ENCODE measurements at places on chromosomes 5 and 9.

DNA sequence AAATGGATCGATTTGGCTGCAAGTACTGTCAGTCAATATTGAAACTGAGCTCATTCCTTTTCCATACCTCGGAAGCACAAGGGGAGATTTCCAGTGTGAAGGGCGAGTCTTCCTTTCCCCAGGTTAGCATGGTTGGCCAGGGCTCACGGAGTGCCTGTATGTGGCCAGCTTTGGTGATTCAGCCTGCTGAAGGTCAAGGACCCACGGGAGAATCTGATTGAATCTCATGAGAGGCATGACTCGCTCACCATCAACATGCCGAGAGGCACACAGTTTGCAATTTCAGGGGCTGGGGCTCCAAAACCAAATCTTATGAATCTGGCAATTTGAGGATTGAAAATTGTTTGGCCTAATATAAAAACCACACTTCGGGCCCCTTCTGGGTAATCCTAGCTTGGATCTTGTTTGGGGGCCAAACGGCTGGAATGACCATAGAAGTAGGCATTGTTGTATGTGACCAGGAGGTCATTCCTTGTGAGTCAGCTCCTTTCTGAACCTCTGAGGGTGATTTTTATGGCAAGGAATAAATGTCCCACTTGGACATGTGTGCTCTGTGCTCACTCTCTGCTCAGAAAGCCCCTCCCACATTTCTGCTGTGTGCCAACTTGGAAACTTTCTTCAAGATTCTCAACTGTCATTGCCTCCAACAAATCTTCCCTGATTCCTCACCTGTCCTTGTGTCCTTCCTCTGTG lies 69.8 kb downstream of the DOCK2 start:
- no peak for DNase-seq

GRCh38 chr9:133684936-133685361 lies 48.8 kb downstream of the DBH start:
- DNase-seq = no peak

- no peak for DNase-seq
Measured at GRCh38 chr9:127854184-127854806, at the start of gene ENG. TSS of gene ENG (minus strand) at chr9:127854658. CDS start at chr9:127854355, 303 bp downstream.

- no peak for DNase-seq
Measured at GRCh38 chr5:139181322-139181730, 16.8 kb downstream of the SIL1 start.

DNA sequence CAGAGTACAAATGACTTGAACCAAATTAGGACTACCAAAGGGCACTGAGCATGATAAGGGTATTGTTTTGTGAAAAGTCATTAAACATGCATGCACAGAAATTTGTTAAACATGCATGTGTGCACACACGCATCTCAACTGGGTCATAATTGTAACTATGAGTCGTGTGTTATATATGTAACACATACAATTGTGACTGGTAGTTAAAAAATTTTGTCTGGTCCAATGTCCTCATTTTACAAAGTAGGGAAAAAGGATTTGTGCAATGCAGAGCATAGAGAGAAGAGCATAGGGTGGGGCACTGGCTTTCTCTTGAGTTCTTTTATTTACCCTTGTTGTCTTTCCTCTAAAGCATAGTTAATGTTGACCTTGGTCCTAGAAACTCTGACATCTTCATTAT lies 19.3 kb upstream of the IGFBPL1 start:
- no peak for DNase-seq

- no peak for DNase-seq
Measured at GRCh38 chr5:169050636-169051035, 250.3 kb downstream of the SLIT3 start.

DNA sequence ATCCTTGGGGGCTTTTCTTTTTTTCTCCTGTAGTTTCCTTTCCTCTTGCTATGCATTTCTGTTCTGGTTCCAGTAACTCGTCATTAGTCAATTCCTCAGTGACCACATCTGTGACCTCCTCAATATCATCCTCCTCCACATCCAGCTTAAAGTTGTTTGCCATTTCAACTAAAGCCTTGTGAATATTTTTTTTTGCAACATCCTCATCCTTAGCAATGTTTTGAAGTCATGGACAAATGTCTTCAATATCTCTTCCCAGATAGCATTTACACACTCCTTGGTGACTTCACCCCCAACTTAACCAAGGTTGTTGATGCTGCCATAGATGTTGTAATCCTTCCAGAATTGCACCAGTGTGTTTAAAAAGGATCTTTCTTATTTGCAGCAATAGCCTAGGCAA lies 14.7 kb upstream of the ADRB2 start:
- DNase-seq = no peak

DNA sequence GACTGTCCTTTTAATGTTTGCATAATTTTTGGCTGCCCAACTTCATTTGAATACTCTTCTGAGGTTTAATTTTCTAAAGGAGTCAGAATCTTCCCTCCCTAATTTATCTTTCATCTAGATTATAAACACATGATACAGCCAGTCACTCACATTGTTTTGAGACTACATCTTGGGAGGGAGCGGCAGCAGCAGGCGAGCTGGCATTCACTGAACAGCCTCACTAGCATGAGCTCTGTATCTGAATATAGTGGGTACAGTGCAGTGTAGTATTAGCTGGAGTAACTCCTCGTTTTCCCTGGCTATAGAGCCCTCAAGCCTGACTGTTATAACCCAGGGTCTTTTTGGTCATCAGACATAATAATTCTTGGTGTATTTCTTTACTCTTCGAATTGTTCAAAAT lies 969.2 kb upstream of the COX7C start:
- no peak for DNase-seq

DNA sequence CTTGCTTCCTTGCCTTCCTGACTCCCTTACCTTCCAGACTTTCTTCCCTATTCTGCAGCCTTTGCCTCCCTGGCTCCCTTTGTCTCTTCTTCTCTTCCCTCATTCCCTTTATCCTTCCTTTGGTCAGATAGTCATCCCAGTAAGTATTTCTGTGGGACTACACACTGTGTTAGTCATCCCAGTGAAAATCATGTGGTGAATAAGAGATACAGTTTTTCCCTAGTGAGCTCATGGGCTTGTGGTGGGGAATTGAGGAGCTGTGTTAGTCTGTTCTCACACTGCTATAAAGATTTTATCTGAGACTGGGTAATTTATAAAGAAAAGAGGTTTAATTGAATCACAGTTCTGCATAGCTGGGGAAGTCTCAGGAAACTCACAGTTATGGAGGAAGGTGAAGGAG lies 109.8 kb upstream of the EDIL3 start:
- no peak for DNase-seq

DNA sequence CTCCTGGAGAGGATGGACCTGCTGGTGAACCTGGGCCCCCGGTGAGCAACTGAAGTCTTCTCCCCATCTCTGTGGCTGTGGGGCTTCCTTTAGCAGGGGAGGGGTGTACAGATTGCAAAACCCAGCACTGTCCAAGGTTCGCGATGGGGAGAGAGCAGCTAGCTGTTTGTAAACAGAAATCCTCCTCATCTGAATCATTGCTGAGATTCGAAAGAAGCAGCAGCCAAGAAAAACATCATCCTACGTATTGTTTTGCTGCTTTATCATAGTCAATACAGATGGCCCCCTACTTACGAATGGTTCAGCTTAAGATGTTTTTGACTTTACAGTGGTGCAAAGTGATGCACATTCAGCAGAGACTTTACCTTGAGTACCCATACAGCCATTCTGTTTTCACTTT lies 80.0 kb upstream of the TGFBR1 start:
- no peak for DNase-seq

DNA sequence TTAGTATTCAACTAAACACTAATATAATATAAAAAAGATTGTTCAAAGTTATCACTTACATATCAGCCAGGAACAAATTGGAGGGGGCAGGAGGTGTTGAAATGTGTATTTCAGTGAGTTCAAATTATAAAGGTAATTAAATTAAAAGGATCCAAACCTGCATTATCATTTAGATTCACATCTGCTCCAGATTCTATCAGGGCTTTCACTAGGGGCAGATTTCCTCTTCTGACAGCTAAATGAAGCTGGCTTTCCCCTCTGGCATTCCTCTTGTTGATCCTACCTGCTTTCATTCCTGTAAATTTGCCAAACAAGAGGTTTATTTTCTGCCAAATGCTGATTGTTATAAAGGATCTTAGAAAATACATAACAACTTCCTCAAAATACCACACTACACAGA lies 86.3 kb upstream of the GCNT4 start:
- DNase-seq = no peak

DNA sequence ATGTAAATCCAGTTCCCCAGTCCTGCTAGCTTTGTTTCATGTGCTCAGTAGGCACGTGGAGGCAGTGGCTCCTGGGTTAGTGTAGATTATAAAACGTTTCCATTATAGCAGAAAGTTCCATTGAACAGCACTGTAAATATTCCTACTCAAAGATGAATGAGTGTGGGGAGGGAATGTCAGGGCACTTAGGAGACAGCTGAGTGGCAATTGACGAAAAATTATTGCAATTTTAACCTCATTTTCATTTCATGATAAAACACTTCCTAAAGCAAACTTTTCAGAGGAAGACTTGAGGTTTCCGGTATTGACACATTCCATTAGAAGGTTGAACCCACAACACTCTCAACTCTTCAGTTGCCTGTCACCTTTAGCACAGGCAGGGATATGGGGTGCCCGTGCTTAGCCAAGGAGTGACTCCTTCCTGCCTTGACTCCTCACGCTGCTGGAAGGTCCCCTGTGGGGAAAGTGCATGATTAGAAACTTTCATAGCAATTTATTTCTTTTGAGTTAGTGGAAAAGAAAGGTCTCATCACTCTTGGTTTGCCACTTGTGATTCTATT lies 41.2 kb downstream of the SLC46A2 start:
- DNase-seq = no peak
